ENCODE measurements at places on chromosomes 6 and 20. TPM values are rescaled to one million over a fixed set of nuclear protein-coding genes. Genes with fewer than 3 reads are reported as not detected.

Gene LY86
- not detected for total RNA-seq

Gene TTK
- total RNA-seq, result 38.8 TPM

Gene HDGFL1
- not detected for total RNA-seq

Gene TPD52L1
- total RNA-seq, result 48.9 TPM

DNA sequence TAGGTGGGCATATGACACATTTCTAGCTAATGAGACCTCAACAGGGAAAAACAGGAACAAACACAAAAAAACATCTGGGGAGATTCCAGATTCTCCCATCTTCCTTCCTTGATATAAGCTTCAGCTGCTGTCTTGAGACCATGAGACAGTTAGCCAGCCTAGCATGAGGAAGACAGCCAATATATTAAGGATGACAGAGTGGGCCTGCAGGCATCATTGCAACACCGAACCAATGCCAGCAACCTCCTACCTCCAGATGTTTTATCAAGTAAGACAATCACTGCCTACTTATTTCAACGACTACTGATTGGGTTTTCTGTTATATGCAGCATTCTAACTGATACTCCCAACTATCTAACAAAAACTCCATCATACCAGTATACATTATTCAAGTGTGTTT, 119.0 kb downstream of the ISM1 start:
- peak; percentile 64 for DNase-seq

DNA sequence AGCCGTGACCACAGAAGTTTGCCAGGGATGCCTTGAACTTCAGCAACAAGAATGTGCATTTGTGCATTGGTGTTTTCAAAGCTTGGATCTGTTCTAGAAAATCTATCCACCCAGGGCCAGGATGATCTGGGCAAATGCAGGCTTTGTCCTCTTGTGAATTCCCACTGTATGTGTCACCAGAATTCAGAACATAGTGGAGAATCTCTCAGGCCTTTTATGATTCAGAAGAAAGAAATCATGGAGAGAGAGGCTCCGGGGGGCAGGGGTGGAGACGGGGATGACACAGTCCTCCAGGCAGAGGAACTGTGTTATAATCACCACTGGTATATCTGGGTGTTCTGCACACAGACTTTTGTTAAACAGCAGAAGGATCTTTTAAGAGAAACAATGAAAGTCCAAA, 304.1 kb downstream of the CDH4 start:
- DNase-seq, result peak; percentile 87

- peak; percentile 61 for DNase-seq
Observed at GRCh38 chr6:52610745-52611355, 34.0 kb upstream of the TRAM2 start.

Measured in foreskin keratinocyte (primary cell).